ENCODE measurements at places on chromosomes 1 and 21.

DNA sequence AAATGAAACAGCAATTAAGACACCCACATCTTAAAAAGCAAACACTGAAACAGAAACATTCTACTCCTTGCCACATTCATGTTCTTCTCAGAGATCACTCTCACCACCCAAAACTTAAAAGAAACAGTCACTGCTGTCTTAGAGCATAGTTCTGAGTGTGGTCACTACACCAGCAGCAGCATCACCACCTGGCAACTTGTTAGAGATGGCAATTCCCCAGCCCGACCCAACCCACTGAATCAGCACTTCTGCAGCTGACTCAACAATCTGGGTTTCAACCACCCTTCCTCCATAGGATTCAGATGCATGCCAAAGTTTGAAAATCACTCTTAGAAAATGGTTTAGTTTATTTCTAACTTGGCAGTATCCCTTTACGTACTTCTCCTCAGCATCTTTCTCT lies 126.1 kb downstream of the CDC42BPA start:
- DNase-seq: no peak

GRCh38 chr1:230084408-230085177 lies 17.6 kb downstream of the GALNT2 start:
- no peak for DNase-seq

- DNase-seq: no peak
These were observed 55.3 kb upstream of the RCC1 start for GRCh38 chr1:28450561-28450960.

- no peak for DNase-seq
These were observed 42.7 kb downstream of the SEC16B start for GRCh38 chr1:177927021-177927596.

- no peak for DNase-seq
These were observed 49.2 kb upstream of the ZC3H12A start for GRCh38 chr1:37425221-37425620.

- DNase-seq: no peak
These were observed 215.4 kb downstream of the OMA1 start for GRCh38 chr1:58331156-58331555.

DNA sequence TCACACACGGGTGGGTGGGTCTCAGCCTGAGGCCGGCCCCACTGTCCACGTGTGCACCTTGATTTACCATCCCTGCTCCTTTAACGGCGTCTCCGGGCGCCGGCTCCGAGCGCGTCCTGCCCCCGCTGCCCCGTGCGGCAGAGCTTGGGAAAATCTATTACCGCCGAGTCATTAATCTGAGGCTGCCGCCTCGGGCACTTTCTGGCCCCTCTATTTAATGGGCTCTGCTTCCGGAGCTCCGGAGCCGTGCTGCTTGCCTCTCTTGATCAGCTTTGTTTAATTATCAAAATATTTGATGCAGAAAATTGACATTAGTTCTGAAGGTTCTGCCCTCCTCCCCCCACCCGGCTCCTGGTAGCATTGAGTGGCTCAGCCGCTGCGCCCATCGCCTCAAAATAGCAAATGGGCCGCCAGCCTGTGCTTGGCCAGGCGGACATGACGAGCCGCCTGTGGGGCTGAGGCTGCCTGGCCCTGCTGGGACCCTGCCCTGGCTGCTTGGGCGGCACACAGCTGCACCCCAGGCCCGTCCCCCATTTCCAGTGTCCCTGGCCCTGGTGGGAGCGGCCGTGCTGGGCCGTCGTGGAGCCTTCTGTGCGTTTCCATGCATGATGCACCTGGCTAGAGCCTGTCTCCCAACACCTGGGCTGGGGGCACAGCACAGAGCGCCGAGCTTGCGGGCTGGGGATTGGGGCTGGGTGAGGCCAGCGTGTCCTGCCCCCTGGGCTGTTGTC lies 81.6 kb upstream of the TTC34 start:
- DNase-seq: no peak

GRCh38 chr1:221458447-221459156 lies 283.3 kb downstream of the DUSP10 start:
- no peak for DNase-seq

DNA sequence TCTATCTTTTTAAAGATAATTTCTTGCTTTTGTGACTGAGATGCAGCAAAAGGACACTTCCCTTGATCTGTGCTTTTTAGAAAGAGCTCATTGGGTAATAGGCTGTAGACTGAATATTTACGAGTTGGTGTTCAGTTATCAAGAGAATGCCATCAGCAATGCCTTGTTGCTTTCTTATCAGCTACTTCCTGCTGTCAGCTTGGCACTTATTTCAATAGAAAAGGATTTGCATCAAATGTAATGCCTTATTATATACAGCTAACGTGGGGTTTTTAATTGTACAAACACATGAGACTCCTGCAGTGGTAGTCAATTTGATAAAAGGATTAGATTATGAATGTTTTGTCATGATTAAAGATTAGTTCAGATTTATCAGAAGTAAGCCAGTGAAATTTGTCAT lies 122.2 kb downstream of the ADGRL2 start:
- DNase-seq: peak; percentile 27

DNA sequence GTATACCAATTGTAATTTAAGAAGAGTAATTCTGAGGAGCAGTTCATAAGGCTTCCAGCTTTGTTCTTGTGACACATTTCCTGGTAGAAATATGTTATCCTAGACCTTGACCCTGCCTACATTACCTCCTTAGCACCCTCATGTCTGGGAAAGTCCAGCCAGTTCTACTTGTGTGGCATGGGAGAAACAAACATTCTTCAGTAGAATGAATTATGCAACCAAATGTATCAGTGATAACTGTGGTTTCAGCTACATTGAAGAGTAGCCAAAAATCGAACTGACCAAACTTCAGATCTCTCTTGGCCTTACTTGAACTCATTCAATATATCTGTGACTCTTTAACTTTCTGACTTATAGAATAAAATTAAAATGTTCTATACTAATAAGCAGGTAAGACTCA lies 308.1 kb upstream of the LYPLAL1 start:
- DNase-seq: no peak

DNA sequence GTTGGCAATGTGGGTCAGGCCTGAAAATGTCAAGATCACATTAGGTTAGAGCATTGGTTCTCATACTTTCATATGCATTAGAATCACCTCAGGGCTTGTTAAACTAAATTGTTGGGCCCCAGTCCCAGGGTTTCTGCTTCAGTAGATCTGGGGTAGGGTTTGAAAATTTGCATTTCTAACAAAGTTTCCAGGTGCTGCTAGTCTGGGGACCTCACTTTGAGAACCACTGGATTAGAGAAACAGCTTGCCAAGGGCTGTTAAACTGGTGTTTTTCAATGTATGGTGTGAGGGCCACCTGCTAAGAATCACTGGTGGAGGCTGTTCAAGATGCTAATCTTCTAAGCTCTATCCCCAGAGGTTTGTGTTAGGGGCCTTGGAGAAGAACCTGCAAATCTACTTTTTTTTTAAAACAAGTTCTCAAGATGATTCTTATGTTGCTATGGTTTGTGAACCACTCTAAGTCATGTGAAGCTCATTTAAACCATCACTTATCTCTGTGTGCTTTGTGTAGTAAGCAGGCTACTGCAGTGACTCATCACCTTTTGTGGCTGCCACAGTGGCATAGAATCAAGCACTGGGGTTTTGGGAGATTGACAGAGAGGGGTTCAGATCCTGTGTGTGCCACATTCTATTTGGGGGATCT lies 152.2 kb downstream of the S1PR1 start:
- no peak for DNase-seq

DNA sequence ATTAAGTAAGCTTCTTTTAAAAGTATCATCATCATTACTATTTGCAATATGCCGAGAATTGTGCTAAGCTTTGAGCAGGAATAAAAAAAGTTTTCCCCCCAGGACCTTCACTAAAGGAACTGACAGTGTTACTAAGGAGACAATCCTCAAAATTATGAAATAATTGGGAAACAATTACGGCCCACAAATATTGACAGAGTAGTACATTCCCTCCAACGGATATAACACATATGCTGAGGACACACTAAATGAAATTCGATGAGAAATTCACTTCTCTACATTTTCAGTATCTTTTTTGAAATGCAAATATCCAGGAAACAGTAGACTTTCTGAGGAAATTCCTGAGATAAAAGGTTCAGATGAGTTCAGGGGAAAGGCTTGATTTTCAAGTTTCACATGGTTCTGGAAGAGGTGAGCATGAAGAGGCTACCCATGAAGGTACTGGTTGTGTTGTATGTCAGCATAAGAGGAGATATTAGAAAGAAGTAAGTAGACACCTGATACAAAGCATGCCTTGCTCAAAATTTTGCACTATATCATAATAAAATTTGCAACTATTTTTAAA lies 171.2 kb upstream of the NR5A2 start:
- no peak for DNase-seq

- DNase-seq: no peak
These were observed 8.6 kb downstream of the ARF1 start for GRCh38 chr1:228091084-228091483.

GRCh38 chr1:224380003-224380402 lies 23.3 kb downstream of the CNIH4 start:
- DNase-seq: no peak

- no peak for DNase-seq
These were observed 301.3 kb downstream of the NPHP4 start for GRCh38 chr1:5690898-5691297.

DNA sequence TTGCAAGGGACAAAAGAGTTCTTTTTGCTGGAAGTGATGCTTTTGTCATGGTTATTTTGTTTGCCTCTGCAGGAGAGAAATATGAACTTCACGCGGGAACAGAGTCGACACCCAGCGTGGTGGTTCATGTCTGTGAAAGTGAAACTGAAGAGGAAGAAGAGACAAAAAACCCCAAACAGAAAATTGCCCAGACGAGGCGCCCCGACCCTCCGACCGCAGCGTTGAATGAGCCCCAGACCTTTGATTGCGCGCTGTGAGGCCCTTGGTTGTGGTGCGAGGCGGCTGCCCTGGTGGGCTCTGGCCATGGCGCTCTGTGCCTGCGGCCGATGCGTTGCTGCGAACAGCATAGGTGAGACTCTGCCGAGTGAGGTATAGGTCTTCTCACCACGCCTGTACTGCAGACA lies 20.9 kb upstream of the NCMAP start:
- DNase-seq: no peak

GRCh38 chr1:167447521-167448136 lies 70.7 kb downstream of the CD247 start:
- DNase-seq: peak; percentile 49

DNA sequence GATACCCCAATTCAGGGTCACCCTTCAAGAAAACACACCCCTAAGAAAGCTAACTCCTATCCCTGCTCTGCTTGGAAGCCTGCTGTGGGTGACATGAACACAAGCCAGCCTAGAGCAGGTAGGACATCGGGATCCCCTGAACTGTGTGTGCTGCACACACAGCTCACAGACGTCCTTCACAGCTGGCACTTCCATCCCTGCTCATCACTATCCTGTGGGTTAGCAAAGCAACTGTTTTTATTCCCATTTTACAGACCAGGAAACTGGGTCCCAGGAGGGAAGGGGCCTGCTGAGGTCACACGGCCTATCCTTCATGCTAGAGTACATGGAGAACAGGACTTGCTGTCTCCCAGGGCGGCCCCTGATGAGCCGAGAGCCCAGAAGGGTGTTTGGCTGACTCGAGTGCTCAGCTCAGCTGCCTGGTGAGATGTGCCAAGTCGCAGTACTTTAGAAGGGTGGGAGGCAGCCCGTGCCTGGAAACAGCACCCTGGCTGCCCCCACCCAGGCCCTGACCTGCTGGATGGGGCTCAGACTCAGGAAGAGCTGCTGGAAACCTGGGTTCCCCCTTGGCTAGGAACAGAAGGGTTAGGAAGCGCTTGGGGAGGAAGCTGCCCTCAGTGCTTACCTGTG lies 28.3 kb upstream of the BTG2 start:
- DNase-seq: no peak

GRCh38 chr21:33169359-33169758 lies 60.4 kb upstream of the IFNAR2 start:
- no peak for DNase-seq

DNA sequence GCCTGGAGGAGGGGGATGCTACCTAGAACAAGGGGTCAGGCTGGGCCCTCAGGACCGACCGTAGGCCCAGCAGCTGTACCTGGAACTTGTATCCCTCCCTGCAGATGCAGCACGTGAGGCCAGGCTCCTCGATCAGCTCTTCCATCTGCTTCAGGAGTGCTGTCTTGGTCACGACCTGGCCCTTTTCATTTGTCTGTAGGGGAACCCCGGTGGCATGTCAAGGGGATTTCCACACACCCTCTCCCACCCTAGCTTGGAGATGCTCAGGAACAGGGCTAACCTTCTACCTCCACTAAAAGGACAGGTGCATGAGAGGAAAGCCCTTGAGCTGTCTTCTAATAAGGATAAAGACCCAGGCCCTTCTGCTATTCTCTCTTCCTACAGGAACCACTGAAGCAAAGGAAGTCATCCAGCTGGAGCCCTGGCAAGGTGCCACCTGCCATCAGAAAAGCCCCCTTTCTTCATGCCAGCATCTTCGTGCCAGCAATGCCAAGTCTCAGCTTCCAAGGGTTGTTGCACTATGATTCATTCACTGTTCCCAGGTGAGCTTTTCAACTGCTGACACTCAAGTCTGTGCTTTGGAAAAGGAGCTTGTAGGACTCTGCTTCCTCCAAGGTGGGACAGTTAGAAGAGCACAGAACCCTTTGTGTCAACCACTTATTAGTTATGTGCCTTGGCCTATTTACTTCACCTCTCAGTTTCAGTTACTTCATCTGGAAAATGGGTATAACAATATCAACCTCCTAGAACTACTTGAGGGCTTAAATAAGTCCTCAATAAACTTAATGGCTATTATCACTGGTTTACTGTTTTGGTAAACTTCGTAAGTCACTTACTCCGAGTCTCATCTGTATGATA lies 122.1 kb downstream of the UBR4 start:
- DNase-seq: no peak

GRCh38 chr1:167564612-167565270 lies 11.2 kb upstream of the CREG1 start:
- no peak for DNase-seq

GRCh38 chr1:43902058-43902831 lies 31.4 kb upstream of the ARTN start:
- DNase-seq: no peak

DNA sequence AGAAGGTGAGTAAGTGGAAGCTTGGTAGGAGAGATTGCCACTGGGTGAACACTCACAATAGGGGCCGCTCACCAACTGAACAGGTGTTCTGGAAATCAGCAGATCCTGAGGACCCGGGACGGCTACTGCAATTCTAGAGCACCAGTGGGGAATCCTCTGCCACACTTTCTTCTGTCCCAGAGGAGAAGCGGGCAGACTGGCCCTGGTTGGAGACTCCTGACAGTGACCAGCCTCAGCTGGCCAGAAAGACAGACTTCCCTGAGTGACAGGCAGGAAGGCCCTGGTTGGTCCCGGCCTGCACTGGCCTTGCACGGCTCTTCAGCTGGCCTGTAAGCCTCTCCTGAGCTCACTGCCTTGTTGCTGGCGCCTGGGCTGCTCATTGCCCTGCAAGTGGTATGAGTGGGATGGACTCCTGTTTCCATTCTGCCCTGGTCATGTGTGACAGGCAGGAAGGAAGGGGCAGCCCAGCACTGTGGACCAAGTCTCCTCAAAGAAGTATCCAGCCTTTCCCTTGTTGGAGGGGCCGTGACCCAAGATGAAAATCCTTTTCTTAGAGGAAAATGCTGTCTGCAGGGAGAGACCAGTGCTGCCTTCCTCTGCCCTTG lies 34.5 kb downstream of the MAN1C1 start:
- no peak for DNase-seq

All from NCI-H146 (cell line).